ENCODE measurements at places on chromosomes 5 and 9.

- no peak for DNase-seq
Observed at GRCh38 chr5:132179405-132179804, 48.2 kb downstream of the P4HA2 start.

GRCh38 chr5:80738466-80738865, 83.7 kb upstream of the DHFR start:
- no peak for DNase-seq

GRCh38 chr9:112605963-112606699, 111.8 kb downstream of the INIP start:
- DNase-seq: no peak

DNA sequence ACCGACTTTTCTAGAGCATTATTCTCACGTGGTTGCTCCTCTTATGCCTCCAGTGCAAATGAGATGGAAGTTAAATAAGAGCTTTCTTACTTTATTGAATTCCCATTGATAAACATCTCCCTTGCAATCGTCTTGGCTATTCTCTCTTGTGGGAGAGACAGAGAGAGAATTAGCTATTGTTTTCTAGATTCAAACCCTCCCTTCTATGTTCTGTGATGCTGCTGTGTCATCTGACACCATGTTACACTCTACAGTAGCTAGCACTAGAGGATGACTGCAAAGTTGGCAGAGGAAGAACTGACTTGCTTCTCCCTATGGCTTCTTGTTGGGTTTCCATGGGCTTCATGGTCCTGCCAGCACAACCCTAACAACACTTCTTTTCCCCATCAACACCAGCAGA, 134.6 kb upstream of the RANBP3L start:
- DNase-seq: no peak

DNA sequence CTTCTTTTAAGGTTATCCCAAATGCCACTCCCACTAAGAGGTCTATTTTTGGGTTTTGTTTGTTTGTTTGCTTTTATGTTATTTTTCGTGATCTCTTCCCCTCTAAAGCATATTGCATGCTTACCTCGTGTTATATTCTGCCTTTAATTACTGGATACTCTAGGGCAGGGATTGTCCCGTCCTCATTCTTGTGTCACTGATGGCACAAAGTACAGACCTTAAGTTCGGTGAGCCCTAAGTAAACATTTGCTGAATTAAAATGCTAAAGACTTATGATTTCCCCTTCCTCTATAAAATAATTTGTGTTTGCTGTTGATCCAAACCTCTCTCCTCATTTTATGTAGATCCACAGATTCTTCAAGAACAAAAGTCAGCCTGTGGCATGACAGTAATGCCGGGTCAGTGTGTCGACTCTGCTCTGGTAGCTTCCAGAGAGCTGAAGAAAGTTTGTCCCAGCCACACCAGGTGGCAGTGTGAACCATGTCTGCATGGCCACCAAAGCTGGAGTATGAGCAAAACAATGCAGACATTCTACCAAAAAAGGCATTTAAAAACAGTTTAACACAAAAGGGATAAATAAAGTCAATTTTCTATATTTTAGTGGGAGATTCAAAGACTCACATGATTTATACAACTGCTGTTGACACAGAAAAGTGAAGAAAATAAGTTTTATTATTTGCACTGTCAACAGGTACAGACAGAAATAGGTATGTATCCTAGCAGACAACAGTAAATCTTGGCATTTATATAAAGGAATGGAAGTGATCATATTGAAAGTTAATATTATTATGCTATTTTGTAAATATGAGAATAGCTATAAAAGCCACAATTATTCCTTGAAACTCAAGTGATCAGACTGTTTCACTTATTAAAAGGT, 17.9 kb upstream of the POC5 start:
- peak; percentile 13 for DNase-seq

- DNase-seq: peak; percentile 87
Observed at GRCh38 chr9:137302118-137302448, at the start of gene NRARP. TSS of gene NRARP (minus strand) at chr9:137302271. CDS start at chr9:137301928, 343 bp downstream.

DNA sequence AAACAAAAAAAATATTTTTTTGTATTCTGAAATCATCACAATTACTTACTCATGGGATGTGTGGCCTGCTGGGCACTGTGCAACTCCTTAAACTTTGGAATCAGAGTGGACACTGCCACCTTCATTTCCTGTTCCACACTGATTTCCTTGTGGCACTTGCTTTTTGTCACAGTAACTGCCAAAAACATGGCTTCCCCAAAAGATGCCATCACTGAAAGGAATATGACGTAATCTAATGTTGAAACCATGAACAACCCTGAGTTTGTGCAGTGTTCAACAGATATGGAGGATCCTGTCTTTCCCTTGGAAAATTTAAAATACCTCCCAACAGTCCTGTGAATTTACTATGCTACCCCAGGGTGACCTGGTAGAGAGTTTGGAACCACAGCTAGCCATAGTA, 12.6 kb upstream of the IL12B start:
- no peak for DNase-seq

- DNase-seq: no peak
Observed at GRCh38 chr9:22241024-22241423, 205.6 kb upstream of the DMRTA1 start.

DNA sequence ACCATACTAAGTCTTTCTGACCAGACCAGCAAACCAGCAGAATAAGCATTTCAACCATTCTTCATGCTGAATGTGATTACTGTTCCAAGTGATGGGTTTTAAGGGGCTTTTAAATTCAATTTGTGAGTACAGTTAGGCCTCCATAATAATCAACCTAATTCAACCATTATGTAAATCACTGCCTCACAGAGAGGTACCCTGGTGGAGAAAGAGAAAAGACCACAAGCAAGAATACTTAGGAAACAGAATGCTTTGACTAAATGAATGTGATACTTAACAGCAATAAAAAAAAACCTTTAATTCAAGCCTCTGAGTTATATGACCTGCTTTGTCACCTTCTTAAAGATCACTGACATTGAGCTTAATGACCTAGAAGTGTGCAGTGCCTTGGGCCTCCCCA, 162.1 kb downstream of the EPB41L4A start:
- no peak for DNase-seq

GRCh38 chr9:123321616-123322272, 34.3 kb upstream of the CRB2 start:
- no peak for DNase-seq

GRCh38 chr5:65721050-65721719, 724 bp downstream of the SGTB start:
- no peak for DNase-seq

Data from NCI-H1436 (cell line).